GM18507 (cell line): ENCODE measurements at places on chromosomes 4 and X.

DNA sequence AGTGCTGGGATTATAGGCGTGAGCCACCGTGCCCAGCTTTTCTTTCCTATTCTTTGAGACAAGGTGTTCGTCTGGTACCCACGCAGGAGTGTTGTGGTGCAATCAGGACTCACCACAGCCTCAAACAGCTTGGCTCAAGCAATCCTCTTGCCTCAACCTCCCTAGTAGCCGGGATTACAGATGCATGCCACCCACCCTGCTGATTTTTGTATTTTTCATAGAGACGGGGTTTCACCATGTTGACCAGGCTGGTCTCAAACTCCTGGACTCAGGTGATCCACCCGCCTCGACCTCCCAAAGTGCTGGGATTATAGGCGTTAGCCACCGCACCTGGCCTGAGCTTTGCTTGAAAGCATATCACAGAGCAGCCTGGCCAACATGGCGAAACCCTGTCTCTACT lies 1.5 kb upstream of the CRLF2 start:
- DNase-seq, result no peak

DNA sequence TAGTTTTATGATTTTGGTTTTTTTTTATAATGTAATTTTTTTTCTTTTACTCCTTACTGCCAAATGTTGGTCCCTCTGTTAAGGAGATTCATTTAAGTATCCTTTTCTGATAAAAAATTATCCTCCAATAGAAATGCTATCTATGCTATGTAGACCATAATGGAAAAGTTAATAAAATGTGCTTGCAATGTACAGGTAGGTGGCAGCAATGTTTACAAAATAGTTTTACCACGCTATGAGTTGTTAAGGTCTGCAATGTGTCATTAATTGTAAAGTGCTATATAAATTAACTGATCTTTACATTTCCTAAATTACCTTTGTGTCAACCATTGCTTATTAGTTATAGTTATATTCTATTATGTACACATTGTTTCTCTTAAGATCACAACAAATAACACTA lies 3.8 kb upstream of the CENPC start:
- DNase-seq, result peak; percentile 12

DNA sequence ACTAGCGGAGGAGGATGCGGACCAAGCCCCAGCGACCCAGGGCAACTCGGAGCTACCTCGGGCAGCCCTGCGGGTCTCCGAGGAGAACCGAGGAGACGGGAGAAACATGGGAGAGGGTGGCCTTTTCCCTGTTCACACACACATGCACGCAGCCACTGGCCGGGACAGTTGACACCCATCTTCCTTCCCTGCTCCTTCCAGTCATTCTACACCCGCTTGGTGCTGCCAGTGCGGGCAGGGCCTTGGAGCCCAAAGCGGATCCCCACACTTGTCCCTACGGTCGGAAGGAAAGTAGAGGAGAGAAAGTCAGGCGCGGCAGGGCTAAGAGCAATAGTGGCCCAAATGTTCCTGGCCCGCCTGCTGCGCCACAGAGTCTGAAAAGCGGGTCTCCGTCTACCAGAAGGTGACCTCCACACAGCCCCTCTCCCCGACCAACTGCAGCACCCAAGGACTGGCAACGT lies 1.1 kb upstream of the PPP3CA start:
- DNase-seq, result no peak

GRCh38 chr4:55547466-55547770 lies 709 bp upstream of the CLOCK start:
- DNase-seq, result no peak

- DNase-seq, result no peak
These were observed 40.9 kb upstream of the PRDM8 start for GRCh38 chr4:80156410-80156809.

DNA sequence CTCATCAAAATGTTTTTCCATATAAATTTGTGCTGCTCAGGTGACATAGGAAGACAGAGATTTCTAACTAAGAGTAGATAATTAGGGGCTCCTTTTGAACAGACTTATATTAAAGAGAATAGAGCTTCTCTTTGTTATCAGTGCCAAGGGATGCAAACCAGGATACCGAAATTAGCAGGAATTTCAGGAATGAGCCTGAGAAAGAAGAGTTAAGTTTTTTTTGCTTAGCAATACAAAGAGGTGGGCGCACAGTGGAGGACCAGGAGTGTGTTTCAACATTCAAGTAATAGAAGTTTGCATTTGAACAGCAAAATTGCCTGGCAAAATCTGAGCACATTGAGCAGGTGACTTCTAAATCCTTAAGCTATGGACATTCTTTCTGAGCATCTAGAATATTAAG lies 541.3 kb downstream of the GBA3 start:
- no peak for DNase-seq

DNA sequence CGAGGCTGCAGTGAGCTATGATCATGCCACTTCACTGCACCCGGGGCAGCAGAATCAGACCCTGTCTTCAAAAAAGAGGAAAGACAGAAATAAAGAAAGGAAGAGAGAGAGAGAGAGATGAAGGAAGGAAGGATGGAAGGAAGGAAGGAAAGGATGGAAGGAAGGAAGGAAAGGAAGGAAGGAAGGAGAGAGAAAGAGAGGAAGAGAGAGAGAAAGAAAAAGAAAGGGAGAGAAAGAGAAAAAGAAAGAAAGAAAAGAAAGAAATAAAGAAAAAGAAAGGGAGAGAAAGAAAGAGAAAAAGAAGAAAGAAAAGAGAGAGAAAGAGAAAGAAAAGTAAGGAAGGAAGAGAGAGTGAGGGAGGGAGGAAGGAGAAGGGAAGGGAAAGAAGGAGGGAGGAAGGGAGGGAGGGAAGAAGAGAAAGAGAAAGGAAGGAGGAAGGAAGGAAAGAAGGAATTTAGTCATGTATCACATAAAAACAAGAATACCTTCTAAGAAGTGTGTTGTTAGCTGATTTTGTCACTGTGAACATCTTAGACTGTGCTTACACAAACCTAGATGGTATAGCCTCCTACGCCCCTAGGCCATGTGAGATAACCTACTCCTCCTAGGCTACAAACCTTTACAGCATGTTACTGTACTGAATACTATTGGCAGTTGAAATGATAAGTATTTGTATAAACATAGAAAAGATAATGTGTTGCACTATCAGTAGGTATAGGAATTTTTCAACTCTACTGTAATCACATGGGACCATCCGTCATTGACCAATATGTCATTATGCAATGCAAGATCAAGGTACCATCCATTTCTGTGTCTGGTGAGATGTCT lies 17.4 kb upstream of the AFF1 start:
- DNase-seq, result no peak

GRCh38 chr4:174464949-174465348 lies 57.3 kb downstream of the HPGD start:
- no peak for DNase-seq

DNA sequence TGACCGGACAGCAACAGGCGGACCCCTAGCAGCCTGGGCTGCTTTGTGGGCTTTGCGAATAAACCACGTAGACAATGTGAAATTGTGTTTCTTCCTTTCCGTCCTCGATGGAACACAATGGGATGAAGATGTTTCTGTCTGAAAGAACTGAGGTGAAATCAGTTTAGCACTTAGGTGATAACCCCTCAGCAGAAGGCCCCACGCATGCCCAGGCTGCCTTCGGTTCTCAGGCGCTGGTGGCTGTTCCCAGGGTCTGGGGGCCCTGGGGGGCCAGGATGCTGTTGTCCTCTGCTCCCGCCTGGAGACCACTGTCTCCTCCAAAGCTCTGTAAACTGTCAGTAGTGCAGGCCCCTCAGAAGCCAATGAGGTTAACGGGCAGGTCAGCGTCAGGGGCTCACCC lies 73.9 kb upstream of the HGFAC start:
- no peak for DNase-seq

DNA sequence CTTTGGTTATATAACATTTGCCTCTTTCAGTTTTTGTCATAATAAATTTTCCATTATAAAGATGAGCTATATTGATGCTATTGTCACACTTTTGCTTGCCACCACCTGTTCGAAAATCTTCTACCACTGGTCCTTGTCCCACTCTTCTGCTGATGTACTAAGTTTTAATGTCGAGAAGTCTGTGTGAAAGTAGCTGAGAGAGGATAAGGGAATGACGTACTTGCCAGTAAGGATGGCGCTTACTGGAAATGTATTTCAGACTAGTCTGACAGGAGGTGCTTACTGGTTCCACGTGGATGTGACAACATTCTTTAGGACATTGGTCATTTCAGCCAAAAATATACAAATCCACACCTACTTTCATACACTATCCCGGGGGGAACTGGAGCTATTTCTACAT lies 132.7 kb upstream of the NR3C2 start:
- no peak for DNase-seq

DNA sequence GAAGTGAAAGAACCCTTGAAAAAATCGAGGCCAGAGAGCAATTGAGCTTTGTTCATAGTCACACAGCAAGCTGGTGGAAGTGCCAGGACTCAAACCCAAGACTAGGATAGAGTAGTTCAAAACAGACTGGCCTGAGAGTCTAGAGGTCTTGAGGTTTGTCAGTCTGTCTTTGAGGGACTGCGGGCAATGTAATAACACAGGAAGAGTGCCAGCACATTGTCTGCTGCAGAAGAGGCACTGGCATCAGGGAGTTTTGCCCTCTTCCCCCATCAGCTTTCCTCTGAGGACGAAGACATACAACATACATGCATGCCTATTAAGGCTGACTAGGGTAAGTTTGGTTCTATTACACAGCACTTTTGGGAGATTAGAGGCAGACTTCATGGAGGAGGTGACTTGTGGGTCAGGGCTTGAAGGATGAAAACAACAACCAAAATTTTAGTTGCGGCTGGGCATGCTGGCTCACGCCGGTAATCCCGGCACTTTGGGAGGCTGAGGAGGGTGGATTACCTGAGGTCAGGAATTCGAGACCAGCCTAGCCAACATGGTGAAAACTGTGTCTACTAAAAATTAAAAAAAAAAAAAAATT lies 64.1 kb upstream of the LAS1L start:
- DNase-seq, result no peak

GRCh38 chr4:23853986-23854660 lies 35.7 kb downstream of the PPARGC1A start:
- no peak for DNase-seq

GRCh38 chr4:158003212-158003611 lies 169.6 kb downstream of the GASK1B start:
- DNase-seq, result no peak

DNA sequence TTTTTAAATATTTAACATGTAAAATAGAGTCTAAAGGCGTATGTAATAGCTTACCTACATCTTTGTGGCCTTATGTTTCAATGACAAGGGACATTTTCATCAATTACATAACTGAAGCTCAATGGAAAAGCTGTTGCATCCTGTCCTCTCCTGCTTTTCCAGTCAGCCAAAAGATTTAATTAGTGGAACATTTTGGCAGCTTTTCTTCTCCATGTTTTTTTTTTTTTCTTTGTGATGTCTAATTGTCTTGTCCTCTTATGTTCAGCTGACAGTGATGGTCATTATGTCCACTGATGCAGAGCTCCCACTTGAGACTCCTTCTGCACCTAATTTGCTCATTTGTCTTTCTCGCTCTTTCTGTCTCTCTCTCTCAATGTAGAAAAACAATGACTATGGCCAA lies 422.2 kb downstream of the GABRG1 start:
- no peak for DNase-seq

DNA sequence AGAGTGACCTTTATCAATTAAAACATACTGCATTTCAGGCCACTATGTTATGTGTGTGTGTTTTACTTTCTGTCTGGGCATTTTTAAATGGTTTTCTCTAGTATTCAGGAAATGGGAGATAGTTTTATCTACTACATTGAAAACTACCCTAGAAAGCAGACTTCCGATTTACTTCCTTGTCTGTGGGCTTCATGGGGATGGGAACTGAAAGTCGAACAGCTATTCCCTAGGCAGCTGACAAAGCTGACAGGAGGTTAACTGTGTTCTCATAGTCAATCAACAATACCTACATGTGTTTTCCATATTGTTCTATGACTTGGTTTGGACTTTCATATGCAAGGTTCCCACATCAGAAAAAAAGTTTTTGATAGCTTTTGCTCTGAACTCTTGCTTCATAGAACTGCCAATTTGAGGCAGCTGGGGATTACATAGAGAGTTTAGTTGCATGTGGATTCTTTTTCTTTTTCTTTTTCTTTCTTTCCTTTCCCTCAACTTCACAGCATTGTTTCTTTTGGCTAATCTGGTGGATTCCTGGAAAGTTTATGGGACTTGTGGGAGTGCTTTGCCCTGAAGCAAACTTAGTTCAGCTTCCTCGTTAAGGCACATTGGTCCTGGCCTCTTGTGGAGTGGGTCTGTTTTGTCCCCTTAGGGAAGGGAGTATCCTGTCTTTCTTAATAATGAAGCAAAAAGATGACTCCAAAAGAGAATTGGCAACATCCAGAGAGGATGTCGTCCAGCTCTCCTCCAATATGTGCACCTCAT lies 327.1 kb upstream of the GIMD1 start:
- DNase-seq, result no peak

GRCh38 chrX:10833299-10834169 lies 213.1 kb upstream of the MID1 start:
- DNase-seq, result no peak

DNA sequence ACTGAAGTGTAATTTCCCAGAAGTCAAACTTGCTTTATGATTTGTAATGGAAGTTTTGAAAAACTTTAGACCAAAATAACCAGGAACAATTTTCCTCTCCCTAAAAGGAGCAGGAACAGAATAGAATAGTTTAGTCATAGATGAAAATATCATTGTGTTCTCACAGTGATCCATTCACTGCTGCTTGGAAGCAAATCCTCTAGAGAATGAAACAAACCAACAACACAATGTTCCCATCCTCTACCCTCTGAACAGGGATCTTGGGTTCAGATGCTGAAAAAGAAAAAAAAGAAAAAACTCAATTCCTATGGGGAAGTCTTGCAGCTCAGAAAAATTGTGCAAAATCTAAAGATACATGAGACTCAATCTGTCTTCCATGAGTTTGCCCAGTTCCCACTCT lies 12.2 kb downstream of the DSPP start:
- DNase-seq, result no peak

DNA sequence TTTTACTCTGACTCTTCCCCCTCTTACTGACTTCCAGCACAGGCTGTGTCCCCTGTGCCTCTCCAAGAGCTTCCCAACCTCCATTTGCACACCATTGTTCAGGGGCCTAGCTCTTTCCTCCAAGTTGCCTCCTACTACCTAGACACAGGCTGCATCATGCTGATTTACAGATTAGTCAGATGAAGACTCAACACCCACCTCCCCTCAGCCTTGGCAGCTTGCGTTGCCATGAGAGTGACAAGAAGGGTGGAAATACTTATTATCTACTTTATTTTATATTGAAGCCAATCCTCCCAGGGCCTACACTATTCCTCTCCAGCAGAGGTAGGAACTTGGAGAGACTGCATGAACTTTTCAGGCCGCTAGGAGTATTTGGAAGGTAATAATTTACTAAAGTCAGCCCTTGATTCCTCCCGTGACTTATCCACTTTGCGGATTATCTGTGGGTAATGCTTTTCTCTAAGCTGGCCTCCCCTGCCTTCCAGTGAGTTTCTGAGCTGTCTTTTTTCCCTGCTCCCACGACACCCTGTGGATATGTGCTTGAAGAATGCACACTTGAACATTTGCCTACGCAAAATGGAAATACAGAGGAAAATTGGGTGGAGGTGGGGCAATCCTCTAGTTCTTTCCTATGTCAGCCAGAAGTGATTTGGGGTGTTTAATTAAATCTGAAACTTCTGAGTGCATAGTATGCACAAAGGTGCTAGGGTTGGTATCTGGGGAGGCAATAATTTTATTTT lies 74.1 kb upstream of the TMEM164 start:
- DNase-seq, result no peak

- DNase-seq, result no peak
These were observed 182.2 kb upstream of the STK26 start for GRCh38 chrX:131840799-131841495.
